ENCODE measurements at places on chromosomes 4 and X. TPM values are rescaled to one million over a fixed set of nuclear protein-coding genes. Genes with fewer than 3 reads are reported as not detected.

- H3K36me3 ChIP-seq, result no peaks in the 10 kb centered on the region
- H3K27me3 ChIP-seq, result no peaks in the 10 kb centered on the region
- no peak overlapping the region for H3K4me3 ChIP-seq
- H3K4me1 ChIP-seq, result no peaks in the 10 kb centered on the region
- no peak overlapping the region for H3K27ac ChIP-seq
- DNase-seq, result no peak
Observed at GRCh38 chr4:118774989-118775388, 60.9 kb downstream of the SEC24D start.

The TDO2 gene
- not detected for total RNA-seq

- H3K36me3 ChIP-seq, result no peaks in the 10 kb centered on the region
- no peaks in the 10 kb centered on the region for H3K27me3 ChIP-seq
- H3K4me1 ChIP-seq, result no peaks in the 10 kb centered on the region
- H3K4me3 ChIP-seq, result no peak overlapping the region
- no peak for DNase-seq
Observed at GRCh38 chr4:181613200-181613599, 630.0 kb upstream of the TENM3 start.

DNA sequence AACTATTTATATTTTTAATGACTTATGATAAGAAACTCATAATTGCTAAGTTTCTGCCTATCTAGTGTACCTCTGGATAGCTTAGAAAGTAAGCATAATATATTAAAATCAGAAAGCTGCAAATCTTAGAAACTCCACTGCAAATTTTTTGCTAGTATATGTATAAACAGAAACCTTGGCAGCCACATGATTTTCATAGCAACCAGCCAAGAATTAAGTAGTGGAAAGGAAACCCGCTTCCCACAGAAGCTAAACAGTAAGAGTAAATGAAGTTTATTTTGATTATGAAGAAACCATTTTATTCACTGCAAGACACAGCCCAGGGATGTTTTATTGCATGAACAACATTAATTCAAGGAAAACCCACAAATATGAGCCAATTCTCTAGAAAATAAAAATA is 872.5 kb upstream of the ADGRL3 start:
- no peaks in the 10 kb centered on the region for H3K27me3 ChIP-seq
- no peak for DNase-seq
- no peak overlapping the region for H3K27ac ChIP-seq
- H3K4me3 ChIP-seq, result no peak overlapping the region
- H3K36me3 ChIP-seq, result no peaks in the 10 kb centered on the region

The ZMAT1 gene
- total RNA-seq, result 19.2 TPM

- no peaks in the 10 kb centered on the region for H3K36me3 ChIP-seq
- H3K27me3 ChIP-seq, result no peaks in the 10 kb centered on the region
- H3K4me1 ChIP-seq, result no peaks in the 10 kb centered on the region
- no peak overlapping the region for H3K27ac ChIP-seq
- DNase-seq, result no peak
- H3K4me3 ChIP-seq, result no peak overlapping the region
Observed at GRCh38 chr4:151263455-151263854, 13.5 kb upstream of the PRSS48 start.

GRCh38 chr4:121185960-121186359 is 21.8 kb upstream of the TNIP3 start:
- no peak overlapping the region for H3K27ac ChIP-seq
- DNase-seq, result no peak
- no peaks in the 10 kb centered on the region for H3K27me3 ChIP-seq
- no peak overlapping the region for H3K4me3 ChIP-seq
- no peaks in the 10 kb centered on the region for H3K36me3 ChIP-seq

The TCEANC gene
- total RNA-seq, result 8.3 TPM

DNA sequence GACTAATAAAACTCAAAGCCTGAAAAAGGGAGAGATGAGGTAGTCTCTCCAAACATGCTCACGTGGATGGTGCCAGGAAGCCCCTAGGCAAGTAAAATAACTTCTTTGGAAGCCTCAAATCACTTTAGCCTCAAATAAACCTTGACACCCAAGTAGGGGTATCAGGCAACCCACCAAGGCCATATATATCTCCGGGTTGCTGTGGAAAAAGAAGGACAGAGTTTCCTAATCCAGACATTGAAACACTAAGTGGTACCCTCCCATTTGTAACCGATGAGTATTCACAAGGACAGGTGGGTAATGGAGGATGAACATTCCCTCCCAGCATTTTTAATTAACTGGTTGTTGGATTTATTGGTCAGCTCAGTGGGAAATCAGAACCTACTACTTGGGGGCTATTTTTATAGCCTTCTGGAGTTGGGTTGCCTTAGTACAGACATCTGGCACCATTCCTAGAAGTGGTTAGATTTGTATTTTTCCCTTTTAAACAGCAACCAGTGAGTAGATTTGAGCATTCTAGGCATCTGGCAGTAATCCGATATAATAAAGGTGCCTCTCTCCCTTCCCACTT is 87.7 kb downstream of the GPC3 start:
- no peaks in the 10 kb centered on the region for H3K36me3 ChIP-seq
- H3K4me3 ChIP-seq, result no peak overlapping the region
- no peaks in the 10 kb centered on the region for H3K27me3 ChIP-seq
- no peak overlapping the region for H3K27ac ChIP-seq
- no peaks in the 10 kb centered on the region for H3K4me1 ChIP-seq

DNA sequence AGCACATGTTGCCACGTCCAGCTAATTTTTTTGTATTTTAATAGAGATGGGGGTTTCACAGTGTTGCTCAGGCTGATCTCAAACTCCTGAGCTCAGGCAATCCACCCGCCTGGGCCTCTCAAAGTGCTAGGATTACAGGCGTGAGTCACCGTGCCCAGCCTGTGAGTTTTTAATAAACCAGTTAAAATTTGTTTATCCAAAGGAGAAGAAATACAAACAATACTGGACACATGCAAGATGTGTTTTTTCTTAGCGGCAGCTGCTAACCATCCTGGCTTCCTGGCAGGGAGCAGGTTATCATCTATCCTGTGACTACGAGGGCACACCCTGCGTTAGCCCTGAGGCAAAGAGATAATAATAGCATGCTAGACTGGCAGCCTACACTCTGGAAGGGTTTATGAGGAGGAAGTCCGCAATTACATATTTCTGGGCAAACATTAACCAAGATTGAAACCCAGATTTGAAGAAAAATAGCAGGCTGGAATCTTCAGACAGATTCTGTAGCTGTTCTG is 191.4 kb downstream of the SPRY1 start:
- no peak overlapping the region for H3K27ac ChIP-seq
- no peaks in the 10 kb centered on the region for H3K36me3 ChIP-seq
- no peaks in the 10 kb centered on the region for H3K27me3 ChIP-seq
- DNase-seq, result no peak

DNA sequence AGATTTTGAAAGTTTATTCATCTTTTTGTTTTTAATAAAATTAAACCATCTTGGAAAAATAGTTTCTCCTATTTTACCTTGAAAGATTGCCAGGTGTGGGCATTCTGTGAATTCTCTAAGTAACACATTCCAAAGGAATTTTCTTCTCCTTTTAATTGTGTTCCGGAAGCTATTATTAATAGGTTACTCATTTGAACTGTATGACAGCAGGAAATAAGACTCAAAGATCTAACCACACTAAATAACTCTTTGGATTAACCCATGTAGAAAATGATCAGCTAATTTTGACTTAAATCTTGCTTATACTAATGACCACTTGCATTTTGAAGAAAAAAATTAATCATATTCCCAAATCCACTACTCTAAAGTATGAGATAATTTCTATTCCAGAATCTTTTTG is 17.6 kb upstream of the CCNI start:
- no peak overlapping the region for H3K4me3 ChIP-seq
- H3K27ac ChIP-seq, result no peak overlapping the region
- no peaks in the 10 kb centered on the region for H3K4me1 ChIP-seq

GRCh38 chr4:57158221-57158620 is 48.0 kb upstream of the IGFBP7 start:
- no peak overlapping the region for H3K4me3 ChIP-seq
- no peaks in the 10 kb centered on the region for H3K36me3 ChIP-seq
- peaks cover 7% of the 10 kb centered on the region for H3K27me3 ChIP-seq
- peaks cover under 1% of the 10 kb centered on the region for H3K4me1 ChIP-seq
- no peak for DNase-seq
- no peak overlapping the region for H3K27ac ChIP-seq

The DIAPH2 gene
- total RNA-seq, result 11.4 TPM

The CRLF2 gene
- 0.42 TPM for total RNA-seq

- H3K27ac ChIP-seq, result no peak overlapping the region
- DNase-seq, result no peak
- no peak overlapping the region for H3K4me3 ChIP-seq
- H3K36me3 ChIP-seq, result no peaks in the 10 kb centered on the region
- H3K27me3 ChIP-seq, result no peaks in the 10 kb centered on the region
Observed at GRCh38 chr4:84417997-84418709, 80.9 kb downstream of the NKX6-1 start.

DNA sequence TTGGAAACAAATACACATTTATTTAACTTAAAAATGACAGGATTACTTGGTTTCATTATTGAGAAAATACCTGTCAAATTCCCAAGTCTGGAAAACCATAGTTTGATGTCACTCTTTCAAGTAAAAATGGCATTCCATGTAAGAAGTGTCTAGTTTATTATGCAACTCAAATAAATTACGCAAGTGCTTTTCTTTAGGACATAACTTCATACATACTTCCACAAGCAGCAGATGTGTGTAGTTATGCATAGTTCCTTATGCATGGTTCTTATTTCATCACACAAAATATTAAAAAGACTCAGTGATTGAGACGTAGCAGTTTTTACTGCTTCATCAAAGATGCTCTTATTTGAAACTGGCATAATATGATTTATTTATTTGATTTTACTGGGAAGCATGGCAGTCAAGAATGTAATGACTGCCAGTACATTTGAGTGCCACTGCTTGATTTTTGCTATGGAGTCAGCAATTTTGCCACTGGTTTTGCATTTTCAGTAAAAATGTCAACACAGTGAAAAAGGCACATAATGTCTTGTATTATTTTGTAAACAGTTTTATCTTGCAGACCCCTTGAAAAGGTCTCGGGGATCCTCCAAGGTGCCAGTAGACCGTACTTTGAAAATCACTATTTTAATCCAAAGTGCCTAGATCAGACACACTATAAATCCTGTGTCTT is 62.1 kb downstream of the CLCN3 start:
- H3K4me1 ChIP-seq, result no peaks in the 10 kb centered on the region
- H3K36me3 ChIP-seq, result peaks cover 23% of the 10 kb centered on the region
- no peak overlapping the region for H3K27ac ChIP-seq
- no peak overlapping the region for H3K4me3 ChIP-seq

The PAGE4 gene
- total RNA-seq, result not detected

The GLOD5 gene
- not detected for total RNA-seq

DNA sequence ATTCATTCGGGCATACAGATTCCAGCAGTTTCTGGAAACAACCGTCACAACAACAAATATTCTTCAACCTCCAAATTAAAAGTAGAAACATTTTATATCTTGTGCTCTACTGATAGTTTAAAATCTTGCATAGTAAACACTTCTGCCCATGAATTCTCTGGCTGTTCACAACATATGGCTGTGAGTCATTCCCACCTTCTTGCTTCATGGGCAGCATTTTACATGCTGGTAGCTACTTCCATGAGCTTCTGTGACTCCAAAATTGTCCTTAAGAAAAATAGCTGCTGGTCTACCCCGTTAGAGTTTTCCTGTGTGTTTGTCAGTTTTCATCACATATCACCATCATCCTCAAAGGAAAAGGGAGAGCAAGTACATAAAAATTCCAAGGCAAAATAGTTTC is 22.7 kb downstream of the PNPLA4 start:
- no peak overlapping the region for H3K27ac ChIP-seq
- H3K4me1 ChIP-seq, result no peaks in the 10 kb centered on the region
- no peak for DNase-seq

GRCh38 chr4:182193311-182193710 is 49.9 kb upstream of the TENM3 start:
- H3K4me3 ChIP-seq, result no peak overlapping the region
- H3K36me3 ChIP-seq, result no peaks in the 10 kb centered on the region
- no peaks in the 10 kb centered on the region for H3K4me1 ChIP-seq
- no peak overlapping the region for H3K27ac ChIP-seq

The TNMD gene
- total RNA-seq, result not detected

The SYTL5 gene
- not detected for total RNA-seq

DNA sequence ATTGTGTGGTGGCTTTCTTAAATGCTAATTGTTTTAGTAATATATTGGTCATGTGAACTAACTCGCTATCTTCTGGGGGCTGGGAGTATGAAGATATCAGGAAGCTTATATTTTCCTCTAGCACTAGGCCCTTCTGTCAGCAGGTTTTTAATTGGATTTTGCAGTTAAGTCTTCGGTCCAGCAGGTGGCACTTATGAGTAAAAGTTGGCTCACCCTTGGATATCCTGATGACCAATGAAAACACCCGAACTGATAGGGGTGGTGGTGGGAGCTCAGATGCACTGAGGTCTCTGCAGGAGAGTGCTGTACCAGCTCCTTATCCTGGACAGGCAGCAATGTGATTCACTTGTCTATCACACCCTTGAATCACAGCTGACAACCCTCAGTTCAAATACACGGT is 1365.8 kb upstream of the DIAPH2 start:
- H3K27me3 ChIP-seq, result no peaks in the 10 kb centered on the region
- no peak overlapping the region for H3K4me3 ChIP-seq
- H3K4me1 ChIP-seq, result no peaks in the 10 kb centered on the region
- no peaks in the 10 kb centered on the region for H3K36me3 ChIP-seq
- no peak for DNase-seq

The MTMR8 gene
- total RNA-seq, result 3.1 TPM

- no peak overlapping the region for H3K4me3 ChIP-seq
- no peak overlapping the region for H3K27ac ChIP-seq
- peaks cover 28% of the 10 kb centered on the region for H3K36me3 ChIP-seq
- no peak for DNase-seq
- H3K27me3 ChIP-seq, result no peaks in the 10 kb centered on the region
- H3K4me1 ChIP-seq, result peaks cover 7% of the 10 kb centered on the region
Observed at GRCh38 chr4:38060829-38061431, 100.7 kb downstream of the PTTG2 start.

GRCh38 chr4:185524888-185525863 is 10.1 kb downstream of the PDLIM3 start:
- no peak overlapping the region for H3K27ac ChIP-seq
- no peaks in the 10 kb centered on the region for H3K4me1 ChIP-seq
- H3K4me3 ChIP-seq, result no peak overlapping the region
- no peak for DNase-seq
- H3K36me3 ChIP-seq, result no peaks in the 10 kb centered on the region
- H3K27me3 ChIP-seq, result peaks cover 11% of the 10 kb centered on the region

The CXCL11 gene
- not detected for total RNA-seq

DNA sequence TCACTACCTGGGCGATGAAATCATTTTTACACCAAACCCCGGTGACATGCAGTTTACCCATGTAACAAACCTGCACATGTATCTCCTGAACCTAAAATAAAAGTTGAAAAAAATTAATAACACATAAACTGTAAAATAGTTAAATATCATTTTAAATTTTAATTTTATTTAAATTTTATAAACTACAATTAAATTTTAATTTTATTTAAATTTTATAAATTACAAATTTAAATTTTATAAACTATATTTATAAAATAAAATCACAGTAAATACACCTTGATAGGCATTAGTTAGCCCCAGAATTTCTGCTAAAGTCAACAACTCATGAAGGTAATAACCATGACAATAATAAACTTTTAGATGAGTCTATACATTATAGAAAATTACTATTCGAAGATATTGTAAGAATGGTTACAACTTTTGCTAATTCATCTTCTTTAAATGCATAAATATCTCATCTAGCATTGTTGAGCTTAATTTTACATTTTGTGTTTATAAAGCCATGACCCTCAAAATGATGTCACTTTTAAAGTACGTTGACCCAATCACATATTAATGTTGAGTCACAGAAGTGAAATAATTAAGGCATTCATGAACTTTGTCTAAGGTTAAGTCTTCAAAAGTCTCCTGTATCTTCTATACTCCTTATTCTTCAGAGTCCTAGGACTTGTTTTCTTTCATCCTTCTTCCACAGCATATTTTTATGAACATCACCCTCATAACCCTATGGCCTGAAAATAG is 755.8 kb upstream of the LCORL start:
- H3K27me3 ChIP-seq, result no peaks in the 10 kb centered on the region
- no peak overlapping the region for H3K27ac ChIP-seq
- DNase-seq, result no peak
- H3K4me3 ChIP-seq, result no peak overlapping the region

The NDP gene
- total RNA-seq, result not detected

The BMX gene
- total RNA-seq, result not detected
